ENCODE measurements at places on chromosomes 2 and 18.

DNA sequence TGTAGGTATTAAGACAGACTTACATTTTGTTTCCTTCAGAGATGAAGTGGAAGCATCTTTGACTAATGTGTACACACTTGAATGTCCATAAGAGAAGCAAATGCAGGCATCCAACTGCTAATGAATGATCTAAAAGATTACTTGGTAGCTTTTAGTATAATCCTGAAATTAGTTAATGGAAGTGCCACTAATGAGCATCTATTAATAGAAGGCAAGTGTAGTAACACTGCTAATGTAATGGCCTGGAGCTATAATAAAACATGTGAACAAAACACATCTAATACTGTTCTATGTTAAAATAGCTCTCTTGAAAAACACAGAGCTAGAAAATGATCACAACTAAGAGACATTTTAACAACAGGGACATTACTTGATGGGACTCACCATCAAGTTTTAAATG lies 225.3 kb downstream of the SLC8A1 start:
- DNase-seq, result no peak

DNA sequence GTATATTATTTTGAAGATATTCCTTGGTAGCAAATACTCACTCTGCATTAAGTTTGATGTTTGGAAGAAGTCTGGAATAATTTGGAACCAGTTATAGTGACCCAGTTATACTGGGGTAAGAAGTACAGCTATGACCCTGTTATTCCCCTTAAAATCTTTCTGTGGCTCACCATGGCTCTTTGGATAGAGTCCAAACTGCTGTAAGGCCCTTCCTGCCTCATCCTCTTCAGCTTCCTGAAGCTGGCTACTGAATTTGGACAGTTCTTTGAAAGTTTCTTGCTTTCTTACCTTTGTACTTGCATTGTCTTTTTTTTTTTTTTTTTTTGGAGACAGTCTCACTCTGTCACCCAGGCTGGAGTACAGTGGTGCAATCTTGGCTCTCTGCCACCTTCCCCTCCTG lies 85.6 kb downstream of the ABI2 start:
- DNase-seq, result no peak

- no peak for DNase-seq
These were observed 32.5 kb downstream of the CDC42EP3 start for GRCh38 chr2:37638973-37639372.

- DNase-seq, result no peak
These were observed 63.7 kb upstream of the DNAJC10 start for GRCh38 chr2:182652326-182652725.

GRCh38 chr2:65483763-65484162 lies 51.4 kb upstream of the SPRED2 start:
- DNase-seq, result no peak

DNA sequence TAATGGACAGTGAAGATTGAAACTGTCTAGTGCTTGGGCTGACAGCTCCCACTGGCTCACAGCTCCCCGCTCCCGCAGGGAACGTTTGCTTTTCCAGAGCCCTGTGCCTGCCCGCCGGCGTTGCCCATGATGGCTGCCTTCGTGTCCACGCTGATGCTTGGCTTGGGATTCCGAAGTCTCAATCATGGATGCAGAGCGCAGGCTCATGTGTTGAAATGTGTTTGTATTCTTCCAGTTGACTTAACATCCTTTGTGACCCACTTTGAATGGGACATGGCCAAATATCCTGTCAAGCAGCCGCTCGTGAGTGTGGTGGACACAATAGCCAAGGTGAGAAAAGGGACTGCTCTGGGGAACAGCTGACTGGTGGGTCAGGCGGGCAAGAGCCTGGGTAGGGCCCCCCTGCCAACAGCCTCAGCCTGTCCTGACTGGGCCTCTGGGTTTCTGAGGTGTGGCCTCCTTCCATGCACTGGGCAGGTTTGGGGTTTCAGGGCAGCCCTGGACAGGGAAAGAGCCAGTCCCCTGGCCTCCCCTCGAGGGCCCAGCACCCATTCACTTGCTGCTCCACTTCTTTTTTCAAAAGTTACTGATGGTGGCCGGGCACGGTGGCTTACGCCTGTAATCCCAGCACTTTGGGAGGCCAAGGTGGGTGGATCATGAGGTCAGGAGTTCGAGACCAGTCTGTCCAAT lies 42.8 kb downstream of the ATP6V1C2 start:
- DNase-seq, result no peak

GRCh38 chr2:137952586-137953129 lies 11.6 kb upstream of the HNMT start:
- DNase-seq, result no peak

DNA sequence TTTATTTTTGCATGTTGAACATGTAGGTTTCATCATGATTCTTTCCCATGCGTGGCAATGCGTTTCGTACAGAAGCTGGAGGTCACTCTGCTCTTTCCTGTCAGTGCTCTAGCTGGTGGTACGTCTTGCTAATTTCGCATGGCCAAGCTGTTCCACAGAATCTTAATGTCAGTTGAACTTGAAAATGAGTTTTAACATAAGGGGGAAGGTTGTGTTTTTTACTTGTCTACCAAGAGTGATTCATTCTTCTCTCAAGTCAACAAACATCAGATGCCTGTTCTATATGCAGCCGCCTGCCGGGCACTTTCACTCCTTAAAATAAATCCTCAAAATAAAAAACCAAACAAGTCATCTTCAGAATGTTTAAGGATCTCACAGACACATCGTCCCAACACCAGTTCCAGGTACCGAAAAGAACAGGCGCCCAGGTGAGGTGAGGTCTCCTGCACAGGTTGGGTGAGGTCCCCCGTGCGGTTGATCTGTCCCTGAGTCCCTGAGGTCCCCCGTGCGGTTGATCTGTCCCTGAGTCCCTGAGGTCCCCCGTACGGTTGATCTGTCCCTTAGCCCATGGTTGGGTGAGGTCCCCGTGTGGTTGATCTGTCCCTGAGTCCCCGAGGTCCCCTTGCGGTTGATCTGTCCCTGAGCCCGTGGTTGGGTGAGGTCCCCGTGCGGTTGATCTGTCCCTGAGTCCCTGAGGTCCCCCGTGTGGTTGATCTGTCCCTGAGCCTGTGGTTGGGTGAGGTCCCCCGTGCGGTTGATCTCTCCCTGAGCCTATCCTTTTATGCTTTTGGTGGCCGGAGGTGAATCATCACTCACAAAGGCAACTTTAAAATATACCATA lies 57.0 kb upstream of the KCNG2 start:
- no peak for DNase-seq

- DNase-seq, result no peak
These were observed 3.2 kb upstream of the MGAT4A start for GRCh38 chr2:98734162-98734561.

DNA sequence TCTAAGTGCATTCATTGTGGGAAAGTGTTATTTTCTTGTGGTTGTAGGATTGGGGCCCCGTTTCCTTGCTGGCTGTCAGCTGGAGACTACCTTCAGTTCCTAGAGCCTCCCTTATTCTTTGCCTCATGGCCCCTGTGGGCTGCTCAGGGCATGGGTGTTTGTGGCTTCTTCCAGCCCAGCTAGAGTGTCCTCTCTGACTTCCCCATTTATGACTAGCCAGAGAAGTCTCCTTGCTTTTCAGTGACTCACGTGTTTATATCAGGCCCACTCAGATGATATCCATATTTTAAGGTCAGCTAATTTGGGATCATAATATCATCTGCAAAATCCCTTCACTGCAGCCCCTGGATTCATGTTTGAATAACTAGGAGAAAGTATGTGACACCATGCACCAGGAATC lies 62.8 kb downstream of the DTNA start:
- DNase-seq, result no peak

- no peak for DNase-seq
These were observed 111.7 kb upstream of the SCN1A start for GRCh38 chr2:166239548-166239947.

DNA sequence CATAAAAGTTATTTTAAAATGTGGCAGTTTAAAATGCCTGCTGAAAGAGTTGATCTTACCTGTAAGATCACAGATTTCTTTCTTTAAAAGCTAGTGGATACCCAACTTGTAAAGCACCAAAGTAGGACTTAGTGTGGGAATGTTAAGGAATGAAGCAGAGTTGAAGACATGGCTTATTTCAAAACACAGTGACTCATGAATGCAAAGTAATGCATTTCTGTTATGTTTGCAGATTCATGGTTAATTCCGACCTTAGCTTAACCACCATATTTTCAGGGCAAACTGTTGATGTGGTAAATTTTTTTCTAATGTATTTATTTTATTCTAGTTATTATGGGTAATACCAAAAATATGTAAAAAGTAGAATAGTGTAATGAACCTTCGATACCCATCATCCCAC lies 206.8 kb upstream of the FOSL2 start:
- DNase-seq, result no peak

DNA sequence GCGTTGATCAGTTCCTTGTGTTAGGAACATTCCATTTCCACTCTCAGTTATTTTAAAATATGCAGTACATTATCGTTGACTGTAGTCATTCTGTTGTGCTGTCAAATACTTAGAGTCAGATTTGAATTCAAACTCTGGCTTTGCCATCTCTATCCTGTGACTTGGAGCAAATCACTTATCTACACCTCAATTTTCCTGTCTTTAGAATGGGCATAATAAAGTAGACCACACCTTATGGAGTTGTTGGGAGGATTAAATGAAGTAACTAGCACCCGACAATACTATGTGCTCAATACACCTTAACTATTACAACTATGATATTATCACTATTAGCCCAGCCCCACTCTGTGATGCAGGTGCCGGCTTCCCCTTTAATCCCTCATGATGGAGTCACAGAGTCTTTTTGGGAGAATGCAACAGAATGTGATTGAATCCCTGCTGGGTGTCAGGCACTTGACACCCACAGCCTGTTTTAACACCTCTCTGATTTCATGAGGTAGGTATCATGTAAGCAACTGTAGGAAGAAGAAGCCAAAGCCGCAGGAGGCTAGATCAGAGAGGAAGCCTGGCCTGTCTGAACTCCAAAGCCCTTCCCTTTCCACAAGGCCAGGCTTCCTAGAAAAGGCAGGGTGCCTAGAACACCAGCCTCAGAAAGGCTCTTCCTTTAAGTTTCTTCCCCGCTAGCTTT lies 308.4 kb downstream of the NAPG start:
- DNase-seq, result no peak

DNA sequence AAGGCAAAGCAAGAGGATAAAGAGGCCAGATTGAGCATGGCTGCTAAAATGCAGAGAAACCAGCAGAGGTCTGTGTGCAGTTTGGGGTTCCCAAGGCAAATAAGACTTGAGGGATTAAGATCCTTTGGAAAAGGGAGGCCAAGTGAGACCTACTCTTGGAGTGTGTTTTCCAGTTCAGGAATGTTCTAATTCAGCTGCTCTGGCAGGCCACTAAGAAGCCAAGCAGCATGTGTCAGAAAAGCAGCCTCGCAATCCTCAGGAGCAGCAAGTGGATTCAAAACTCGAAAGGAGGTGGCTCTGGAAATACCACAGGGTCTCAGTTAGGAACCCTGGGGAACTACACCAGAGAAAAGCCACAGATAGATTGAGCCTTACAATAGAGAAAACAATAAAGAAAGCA lies 569.2 kb downstream of the METTL4 start:
- DNase-seq, result no peak

- no peak for DNase-seq
These were observed 1064.4 kb upstream of the ZEB2 start for GRCh38 chr2:145584353-145584752.

DNA sequence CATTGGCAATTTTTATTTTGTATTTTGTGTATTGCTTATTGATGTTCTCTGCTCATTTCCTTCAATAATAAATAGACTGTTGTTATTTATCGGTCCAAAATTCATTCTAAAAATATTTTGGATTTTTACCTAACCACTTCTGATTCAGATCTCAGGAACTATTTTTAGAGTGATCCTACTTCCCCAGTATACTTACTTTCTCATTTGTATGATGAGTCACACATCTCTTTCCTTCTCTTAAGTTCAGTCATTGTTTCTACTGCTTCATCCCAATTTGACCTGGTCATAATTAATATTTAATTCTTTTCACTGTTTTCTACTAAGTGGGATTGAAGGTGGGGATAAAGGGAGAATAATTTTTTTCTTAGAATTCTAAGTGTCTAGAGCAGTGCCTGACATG lies 75.1 kb downstream of the AGPS start:
- no peak for DNase-seq

- no peak for DNase-seq
These were observed 342.1 kb downstream of the SLC4A3 start for GRCh38 chr2:219969508-219969907.

GRCh38 chr2:237431837-237432236 lies 17.9 kb upstream of the COL6A3 start:
- no peak for DNase-seq

DNA sequence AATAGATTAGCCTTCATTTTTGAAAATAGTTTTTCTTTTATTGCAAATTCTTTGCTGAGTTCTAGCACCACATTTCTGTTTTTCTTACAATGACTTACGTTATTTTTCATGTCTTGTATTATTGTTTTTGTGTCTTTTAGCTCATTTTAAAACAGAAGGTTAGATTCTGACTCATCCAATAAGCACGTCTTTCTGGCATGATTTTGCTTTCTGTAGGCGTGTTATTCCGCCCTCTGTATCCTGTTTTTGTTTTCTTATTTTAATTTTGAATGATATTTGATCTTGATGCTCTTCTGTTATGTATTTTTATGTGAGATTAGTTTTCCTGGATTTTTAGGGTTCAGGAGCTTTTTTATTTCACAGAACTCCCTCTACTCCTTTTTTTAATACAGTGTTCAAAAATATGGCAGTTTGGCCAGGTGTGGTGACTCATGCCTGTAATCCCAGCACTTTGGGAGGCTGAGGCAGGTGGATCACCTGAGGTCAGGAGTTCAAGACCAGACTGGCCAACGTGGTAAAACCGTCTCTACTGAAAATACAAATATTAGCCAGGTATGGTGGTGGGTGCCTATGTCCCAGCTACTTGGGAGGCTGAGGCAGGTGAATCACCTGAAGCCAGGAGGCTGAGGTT lies 145.0 kb downstream of the CLIP4 start:
- DNase-seq, result no peak

DNA sequence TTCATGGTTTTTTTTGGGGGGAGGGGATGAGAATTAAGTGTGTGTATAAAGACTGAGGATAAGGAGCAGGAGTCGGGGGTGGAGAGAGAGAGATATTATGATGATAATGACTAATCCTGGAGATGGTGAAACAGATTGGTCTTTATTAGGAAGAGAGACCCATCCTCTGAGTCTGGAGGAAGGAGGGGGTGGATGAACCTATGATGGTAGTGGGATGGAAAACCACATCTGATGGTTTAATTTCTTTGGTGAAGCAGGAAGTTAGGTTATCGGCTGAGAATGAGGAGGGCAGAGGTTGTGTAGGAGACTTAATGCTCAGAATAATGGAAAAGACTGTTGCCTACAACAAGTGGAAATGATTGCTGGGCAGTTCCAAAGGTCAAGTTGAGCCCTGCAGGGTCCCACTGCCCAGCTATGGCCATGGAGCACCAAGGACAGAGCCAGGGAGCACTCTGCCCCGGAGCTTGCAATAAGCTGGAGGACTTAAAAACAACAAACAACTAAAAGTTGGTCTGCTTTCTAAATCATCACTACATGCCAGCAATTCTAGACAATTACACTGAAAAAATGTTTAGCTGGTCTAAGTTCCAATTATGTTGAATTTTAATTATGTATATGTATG lies 7.9 kb downstream of the SLC16A14 start:
- DNase-seq, result no peak

- no peak for DNase-seq
These were observed 126.6 kb downstream of the VAPA start for GRCh38 chr18:10040287-10041011.

- DNase-seq, result no peak
These were observed 685.2 kb downstream of the IRS1 start for GRCh38 chr2:226114436-226114835.

Data from NCI-H1092 treated with DMSO at 0.1 percent for 48 hours (cell line).